Effector CD8-positive, alpha-beta T cell (primary cell): ENCODE measurements at places on chromosomes 6 and 20.

DNA sequence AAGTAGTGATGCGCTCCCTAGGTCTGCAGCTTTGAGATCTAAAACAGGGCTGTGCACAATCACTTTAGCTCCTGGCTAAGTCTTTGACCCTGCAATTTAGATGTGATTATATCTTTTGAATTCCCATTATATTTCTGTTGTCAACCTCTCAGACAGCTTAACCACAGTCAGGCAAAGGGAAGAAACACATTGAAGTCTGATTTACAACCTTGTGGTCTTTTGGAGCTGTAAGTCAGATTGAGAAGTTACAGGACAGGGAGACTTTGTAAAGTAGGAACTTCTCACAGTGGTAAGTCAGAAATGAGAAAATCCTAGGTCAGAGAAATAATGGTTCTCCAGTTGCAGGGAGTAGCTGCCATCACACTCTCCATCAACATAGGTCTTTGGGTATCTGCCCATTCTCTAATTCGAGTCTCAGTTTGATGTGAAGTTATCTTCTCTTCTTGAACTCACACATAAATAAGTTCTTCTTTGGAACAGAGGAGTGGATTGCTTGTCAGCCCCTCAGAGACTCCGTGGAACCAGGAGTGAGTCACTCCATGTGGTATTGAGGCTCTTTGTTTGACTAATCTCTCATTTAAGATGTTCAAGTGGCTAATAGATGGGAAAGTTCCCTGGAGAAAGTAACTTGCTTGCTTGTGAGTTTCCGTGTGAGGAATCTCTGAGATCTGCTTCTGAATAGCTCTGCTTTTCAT, 35.0 kb upstream of the SGK1 start:
- no peak for DNase-seq

GRCh38 chr6:169784821-169785340, 33.5 kb downstream of the ERMARD start:
- no peak for DNase-seq

GRCh38 chr20:3705491-3705969, 6.9 kb downstream of the SIGLEC1 start:
- no peak for DNase-seq

DNA sequence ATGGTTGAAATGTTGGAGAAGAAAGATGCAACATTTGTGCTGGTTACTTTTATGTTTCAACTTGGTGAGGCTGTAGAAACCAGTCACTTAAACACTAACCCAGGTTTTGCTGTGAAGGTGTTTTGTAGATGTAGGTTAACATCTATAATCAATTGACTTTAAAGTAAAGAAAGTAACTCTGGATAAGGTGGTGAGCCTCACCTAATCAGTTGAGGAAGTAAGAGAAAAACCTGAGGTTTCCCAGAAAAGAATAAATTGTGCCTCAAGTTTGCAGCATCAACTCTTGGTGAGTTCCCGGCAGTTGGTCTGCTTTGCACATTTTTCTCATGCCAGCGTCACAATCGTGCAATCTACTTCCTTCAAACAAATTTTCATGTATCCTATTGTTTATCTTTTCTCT, 673.4 kb downstream of the QKI start:
- DNase-seq: no peak

GRCh38 chr20:9457136-9457535, 57.3 kb upstream of the LAMP5 start:
- no peak for DNase-seq

DNA sequence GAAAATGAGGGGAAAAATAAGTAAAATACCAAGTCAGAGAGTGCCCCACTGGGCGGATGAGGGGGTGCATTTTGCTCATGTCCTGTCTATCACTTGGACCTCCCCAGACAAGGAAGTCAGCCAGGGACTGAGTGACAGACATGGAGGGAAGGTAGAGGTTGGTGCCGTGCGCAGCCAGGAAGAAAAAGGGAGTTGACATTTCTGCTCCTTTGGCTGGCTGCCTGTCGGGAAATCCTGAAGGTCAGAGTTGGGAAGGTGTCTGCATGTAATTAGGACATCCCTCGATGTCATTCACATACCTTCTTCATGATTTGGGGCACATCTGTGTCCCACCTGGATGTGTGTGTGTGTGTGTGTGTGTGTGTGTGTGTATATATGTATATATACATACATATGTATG, 8.9 kb downstream of the GUCA1A start:
- DNase-seq: no peak

DNA sequence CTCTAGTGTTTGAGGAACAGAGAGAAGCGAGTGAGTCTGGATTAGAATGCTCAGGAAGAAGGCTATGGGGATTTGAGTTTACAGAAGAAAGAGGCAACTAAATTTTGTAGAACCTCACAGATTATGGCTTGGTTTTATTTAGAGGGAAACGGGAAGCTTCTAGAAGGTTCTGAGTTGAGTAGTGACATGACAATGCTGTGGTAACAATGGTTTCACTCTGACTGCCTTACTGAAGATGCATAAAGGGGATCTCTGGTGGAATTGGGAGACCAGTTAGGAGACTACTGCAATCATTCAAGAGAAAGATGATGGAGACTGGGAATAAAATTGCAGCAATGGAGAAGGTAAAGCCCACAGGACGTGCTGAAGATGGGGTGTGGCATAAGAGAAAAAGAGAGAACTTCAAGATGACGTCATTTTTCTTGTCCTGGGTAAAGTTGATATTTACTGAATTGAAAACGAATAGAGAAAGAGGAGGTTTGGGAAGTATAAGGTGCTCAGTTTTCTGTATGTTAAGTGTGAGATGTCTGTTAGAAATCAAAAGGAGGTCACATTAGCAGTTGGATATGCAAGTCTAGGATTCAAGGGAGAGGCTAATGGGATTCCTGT, 710.1 kb upstream of the NRSN1 start:
- DNase-seq: no peak

- DNase-seq: no peak
These were observed 395.0 kb downstream of the HDGFL1 start for GRCh38 chr6:22964334-22964733.
